ENCODE measurements at places on chromosomes 6 and 20.

DNA sequence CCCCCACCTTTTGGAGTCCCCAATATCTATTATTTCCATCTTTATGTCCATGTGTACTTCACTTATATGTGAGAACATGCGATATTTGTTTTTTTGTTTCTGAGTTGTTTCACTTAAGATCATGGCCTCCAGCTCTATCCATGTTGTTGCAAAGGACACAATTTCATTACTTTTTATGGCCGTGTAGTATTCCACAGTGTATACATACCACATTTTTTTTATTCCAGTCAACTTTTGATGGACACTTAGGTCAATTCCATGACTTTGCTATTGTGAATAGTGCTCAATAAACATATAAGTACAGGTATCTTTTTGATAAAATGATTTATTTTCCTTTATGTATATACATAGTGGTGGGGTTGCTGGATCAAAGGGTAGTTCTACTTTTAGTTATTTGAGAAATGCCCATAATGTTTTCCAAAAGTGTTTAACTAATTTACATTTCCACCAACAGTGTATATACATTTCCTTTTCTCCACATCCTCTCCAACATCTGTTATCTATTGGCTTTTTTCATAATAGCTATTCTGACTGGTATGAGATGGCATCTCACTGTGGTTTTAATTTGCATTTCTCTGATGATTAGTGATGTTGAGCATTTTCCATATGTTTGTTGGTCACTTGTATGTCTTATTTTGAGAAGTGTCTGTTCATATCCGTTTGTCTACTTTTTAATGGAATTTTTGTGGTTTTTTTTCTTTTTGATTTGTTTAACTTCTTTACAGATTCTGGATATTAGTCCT is 34.0 kb upstream of the COL10A1 start:
- no peak for DNase-seq

GRCh38 chr6:143117108-143117507 is 56.4 kb downstream of the AIG1 start:
- no peak for DNase-seq

GRCh38 chr6:116450185-116450710 is 10.9 kb upstream of the CALHM6 start:
- DNase-seq, result no peak

- DNase-seq, result no peak
Measured at GRCh38 chr6:31879143-31879542, 346 bp upstream of the SLC44A4 start.

GRCh38 chr20:24449026-24449720 is 20.3 kb upstream of the SYNDIG1 start:
- no peak for DNase-seq

GRCh38 chr6:46893648-46894047 is 28.1 kb downstream of the ADGRF5 start:
- DNase-seq, result no peak

DNA sequence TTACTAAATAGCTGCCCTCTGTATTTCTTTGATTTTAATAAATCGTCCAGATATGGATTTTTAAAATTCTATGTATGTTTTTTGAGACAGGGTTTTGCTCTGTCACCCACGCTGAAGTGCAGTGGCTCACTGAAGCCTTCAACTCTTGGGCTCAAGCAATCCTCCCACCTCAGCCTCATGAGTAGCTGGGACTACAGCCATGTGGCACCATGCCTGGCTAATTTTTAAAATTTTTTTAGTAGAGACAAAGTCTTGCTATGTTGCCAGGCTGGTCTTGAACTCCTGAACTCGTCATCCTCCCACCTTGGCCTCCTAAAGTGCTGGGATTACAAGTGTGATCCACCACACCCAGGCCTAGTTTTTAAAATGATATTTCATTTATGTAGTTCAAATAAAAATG is 47.4 kb upstream of the DDR1 start:
- no peak for DNase-seq

GRCh38 chr6:3884007-3884745 is 35.0 kb downstream of the FAM50B start:
- DNase-seq, result no peak

- no peak for DNase-seq
Measured at GRCh38 chr20:62788607-62789006, 7.7 kb upstream of the MRGBP start.

DNA sequence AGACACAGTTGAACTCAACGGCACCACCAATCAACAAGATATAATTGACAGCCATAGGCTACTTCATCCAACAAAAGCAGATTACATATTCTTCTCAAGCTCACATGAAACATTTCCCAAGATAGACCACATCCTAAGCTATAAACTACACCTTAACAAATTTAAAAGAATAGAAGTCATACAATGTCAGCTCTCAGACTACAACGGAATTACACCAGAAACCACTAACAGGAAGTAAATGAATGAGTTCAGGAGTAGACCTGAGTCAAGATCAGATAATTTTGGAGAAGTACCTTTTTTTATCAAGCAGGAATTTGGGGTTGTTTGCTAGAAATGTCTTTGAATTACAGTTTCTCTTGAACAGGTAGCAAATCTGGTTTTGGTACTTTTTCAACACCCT is 237.8 kb downstream of the TBX18 start:
- DNase-seq, result no peak

- no peak for DNase-seq
Measured at GRCh38 chr6:21201637-21202350, 391.8 kb upstream of the SOX4 start.

GRCh38 chr6:139597087-139597763 is 222.8 kb upstream of the CITED2 start:
- DNase-seq, result no peak

GRCh38 chr6:140909625-140910024 is 1223.1 kb upstream of the GJE1 start:
- no peak for DNase-seq

GRCh38 chr6:136136274-136136673 is 113.8 kb downstream of the MTFR2 start:
- no peak for DNase-seq

- no peak for DNase-seq
Measured at GRCh38 chr20:61449916-61450315, 197.9 kb downstream of the CDH4 start.

- DNase-seq, result no peak
Measured at GRCh38 chr6:90227213-90227612, 69.4 kb downstream of the BACH2 start.

- no peak for DNase-seq
Measured at GRCh38 chr6:108363889-108364313, 69.0 kb downstream of the AFG1L start.

DNA sequence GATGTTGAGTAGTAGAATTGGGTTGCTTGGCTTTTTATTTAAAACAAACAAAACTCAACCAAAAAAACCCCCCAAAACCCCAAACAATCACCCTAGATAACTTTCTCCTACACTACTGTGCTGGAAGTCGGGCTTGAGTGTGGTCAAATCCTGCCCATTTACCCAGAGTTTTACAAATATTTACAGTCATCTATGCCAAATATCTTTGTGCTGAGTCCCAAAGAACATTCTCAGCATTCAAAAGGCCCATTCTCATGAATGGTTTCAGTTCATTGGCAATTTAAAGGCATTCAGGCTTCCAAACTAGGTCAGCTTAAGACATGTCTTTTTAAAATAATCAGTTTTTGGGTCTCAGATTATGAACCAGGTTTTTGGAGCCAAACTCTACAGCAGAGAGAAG is 1.8 kb downstream of the RNF144B start:
- DNase-seq, result no peak

GRCh38 chr20:48287021-48287494 is 501.8 kb upstream of the SULF2 start:
- DNase-seq, result no peak

DNA sequence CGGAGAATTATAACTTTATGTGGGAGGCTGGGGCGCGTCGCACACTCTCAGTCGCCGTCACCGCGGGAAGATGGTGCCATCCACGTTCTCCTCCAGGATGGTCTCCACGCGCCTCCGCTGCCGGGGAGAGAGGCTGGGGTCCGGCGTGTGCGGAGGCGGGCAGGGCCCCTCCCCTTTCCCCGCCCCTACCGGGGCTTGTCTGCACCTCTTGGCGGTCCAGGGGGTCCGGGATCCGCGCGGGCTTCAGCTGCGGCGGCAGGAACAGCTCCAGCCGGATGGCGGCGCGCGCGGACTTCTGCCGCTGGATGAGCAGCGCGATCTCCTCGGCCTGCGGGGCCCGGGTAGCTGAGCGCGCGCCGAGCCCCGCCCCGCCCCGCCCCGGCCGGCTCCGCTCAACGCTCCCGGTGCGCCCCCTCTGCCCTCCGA is 807 bp downstream of the LKAAEAR1 start:
- peak; percentile 48 for DNase-seq

GRCh38 chr6:164183556-164184123 is 769.1 kb downstream of the QKI start:
- DNase-seq, result no peak

GRCh38 chr20:54550776-54551396 is 75.5 kb downstream of the DOK5 start:
- no peak for DNase-seq

- DNase-seq, result no peak
Measured at GRCh38 chr6:162618448-162619002, 109.0 kb downstream of the PRKN start.

DNA sequence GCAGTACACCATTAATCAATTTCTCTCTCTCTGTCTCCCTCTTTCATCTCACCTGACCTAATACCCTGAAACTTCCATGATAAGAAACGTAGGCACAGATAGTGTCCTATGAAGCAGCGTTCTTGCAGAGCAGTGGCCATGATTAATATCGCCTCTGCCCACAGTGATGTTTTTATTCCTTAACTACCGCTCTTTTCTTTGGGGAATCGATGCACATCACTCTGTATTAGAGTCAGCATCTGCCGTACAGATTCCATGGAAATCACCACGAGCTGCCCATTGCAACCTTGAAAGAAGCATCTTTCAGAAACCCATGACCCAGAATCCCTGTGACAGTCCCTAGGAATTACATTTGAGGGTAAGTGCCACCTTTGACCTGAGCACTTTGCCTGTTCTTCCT is 152.0 kb upstream of the ECI2 start:
- no peak for DNase-seq

GRCh38 chr6:22025468-22026163 is 271.2 kb downstream of the PRL start:
- no peak for DNase-seq

GRCh38 chr20:62143957-62144825 is 622 bp downstream of the SS18L1 start:
- DNase-seq, result peak; percentile 33

- no peak for DNase-seq
Measured at GRCh38 chr20:17490501-17490900, 40.7 kb downstream of the BFSP1 start.

GRCh38 chr6:18388271-18388670 is 1.1 kb downstream of the RNF144B start:
- no peak for DNase-seq

GRCh38 chr6:35694462-35694861 is 5.7 kb upstream of the FKBP5 start:
- no peak for DNase-seq

GRCh38 chr20:8912731-8913130 is 156.2 kb upstream of the PLCB4 start:
- no peak for DNase-seq

DNA sequence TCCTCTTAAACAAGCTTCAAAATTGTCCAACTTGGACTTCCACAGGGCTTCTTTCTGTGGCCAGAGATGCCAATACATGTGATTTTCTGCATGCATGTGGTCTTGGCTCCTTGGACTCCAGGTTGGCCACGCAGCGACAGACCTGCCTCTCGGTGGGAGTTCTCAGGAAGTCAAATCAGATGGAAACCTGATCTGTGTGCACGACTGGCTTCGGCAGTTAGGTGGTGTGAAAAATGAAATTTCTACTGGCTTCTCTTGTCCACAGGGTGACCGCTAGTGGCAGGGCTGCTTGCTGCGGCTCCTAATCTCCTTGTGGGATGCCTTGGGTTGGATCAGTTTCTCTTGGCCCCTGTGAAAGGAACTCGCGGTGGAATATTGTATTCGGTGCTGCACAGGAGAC is 57.3 kb downstream of the PHACTR3 start:
- DNase-seq, result no peak

DNA sequence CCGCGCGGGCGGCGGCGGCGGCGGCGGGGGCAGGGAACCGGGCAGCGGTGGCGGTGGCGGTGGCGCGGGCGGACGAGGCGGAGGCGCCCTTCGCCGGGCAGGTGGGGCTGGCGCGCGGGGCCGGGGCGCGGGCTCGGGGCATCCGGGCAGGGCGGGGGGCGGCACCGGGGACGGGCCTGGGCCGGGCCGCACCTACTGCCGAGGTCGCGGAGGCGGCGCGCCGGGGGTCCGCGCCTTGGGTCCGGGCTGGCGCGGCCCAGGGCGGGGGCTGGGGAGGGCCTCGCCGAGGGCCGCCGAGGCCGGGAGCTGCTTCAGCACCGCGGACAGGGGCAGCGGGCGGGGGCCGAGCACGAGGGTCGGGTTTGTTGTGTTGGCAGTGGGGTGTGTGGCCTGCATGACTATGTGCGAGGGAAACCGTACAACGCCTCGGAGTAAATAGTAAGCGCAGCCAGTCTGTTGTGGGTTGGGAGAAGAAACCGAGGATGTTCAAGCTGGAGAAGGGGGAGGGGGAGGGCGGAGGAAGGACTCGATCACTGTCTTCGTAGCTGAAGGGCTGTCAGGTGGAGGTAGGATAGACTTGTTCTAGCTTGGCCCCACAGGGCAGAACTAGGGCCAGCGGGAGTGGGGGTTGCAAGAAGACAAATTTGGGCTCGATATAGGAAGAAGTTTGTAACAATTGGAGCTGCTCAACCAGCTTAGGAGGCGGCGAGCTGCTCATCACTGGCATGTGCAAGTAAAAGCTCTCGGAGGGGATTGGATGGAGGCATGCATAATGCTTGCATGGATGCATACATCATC is 593 bp downstream of the MMP24 start:
- peak; percentile 6 for DNase-seq

DNA sequence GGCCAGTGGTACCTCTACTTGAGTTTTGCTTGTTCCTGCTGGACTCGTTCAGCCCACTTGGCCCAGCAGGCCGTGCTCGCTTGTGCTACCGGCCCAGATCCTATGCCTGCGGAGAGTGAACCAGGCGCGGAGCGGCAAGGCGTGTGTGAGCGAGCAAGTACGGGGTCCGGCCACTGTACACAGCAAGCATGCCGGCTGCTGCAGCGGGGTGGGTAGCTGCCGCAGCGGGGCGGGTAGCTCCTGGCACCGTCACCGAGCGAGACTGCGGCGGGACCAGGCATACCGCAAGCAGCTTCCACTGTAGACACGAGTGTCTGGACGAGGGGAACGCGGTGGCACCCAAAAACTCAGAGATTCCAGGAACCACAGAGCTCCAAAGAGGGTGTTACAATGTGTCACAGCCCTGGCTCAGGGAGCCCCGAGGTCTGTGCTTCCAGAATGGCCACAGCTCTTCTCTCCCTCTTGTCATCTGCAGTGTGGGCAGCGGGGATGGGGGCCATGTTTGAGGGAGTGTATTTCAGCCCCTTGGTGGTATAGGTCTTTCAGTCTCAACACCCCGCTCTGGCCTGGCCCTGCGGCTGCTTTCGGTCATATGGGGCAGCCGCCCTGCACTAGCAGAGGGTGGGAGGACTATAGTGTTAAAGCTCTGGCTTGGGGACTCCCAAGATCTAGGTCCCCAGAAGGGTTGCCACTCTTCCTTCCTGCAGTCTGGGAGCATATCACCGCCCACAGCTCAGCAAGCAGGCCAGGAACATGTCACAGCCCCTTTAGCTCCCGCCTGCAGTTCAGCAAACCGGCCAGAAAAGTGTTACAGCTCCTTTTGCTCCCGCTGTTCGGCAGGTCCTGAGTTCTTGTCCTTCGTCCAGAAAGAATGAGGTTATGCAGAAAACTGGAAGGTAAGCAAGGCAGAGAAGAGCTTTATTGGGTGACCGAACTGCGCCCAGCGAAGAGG is 6.1 kb upstream of the RWDD1 start:
- DNase-seq, result peak; percentile 6

- no peak for DNase-seq
Measured at GRCh38 chr6:49327005-49327404, 136.0 kb downstream of the MMUT start.

- no peak for DNase-seq
Measured at GRCh38 chr6:41535766-41536165, 10.4 kb upstream of the FOXP4 start.

Measured in stimulated activated naive CD4-positive, alpha-beta T cell (primary cell).